ENCODE measurements at places on chromosomes 4 and X.

DNA sequence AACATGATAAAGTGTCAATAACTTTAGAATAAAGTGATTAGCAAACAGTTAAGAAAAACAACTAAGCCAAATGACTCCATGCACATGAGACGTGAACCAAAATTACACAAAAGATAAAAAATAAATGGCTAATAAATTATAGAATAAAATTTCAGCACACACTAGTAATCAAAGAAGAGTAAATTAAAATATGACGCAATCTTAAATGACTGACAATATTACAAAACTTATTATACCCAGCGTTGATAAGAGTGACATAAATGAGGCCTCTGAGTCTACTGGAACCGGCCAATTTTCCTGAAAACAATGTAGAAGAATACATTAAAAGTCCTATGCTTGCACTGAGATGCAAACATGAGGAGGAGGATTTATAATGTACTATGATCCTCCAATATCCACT is 187.4 kb downstream of the DHX15 start:
- no peak for DNase-seq
- no peaks in the 10 kb centered on the region for H3K36me3 ChIP-seq
- H3K4me1 ChIP-seq: no peaks in the 10 kb centered on the region
- H3K27me3 ChIP-seq: peaks cover 1% of the 10 kb centered on the region
- H3K27ac ChIP-seq: no peak overlapping the region
- no peak overlapping the region for H3K4me3 ChIP-seq

DNA sequence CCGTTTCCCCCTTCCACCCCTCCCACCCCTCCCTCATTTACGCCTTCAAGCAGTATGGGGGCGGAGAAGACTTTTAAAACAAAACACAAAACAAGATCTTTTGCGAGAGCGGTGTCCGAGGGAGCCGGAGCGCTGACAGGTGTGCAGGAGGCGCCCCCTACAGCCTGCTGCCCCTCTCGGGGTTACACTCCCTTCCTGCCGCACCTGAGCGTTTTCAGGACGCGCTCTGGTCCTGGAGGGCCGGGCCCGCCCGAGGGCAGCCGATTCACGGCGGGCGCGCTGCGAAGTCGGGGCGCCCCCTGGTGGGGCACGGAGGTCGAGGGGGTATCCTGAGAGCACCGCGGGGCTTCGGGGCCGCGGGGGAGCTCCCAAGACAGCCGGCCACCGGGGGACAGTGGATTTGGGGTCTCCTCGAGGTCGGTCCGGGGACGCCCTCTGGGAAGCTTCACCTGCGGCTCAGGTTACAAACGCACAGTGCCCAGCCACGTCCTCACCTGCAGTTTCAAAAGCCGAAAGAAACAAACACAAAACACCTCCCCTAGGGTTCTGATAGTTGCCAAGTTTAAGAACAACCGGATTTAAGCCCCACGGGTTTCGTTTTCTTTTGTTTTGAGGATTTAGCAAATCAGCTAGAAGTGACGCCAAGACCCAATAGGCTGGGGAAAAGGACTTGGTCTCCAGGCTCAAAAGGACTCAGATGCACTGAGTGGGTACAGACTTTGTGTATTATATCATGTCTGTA is 8.0 kb upstream of the NEUROG2 start:
- H3K27ac ChIP-seq: no peak overlapping the region
- H3K4me3 ChIP-seq: peak overlapping the region; percentile 87
- H3K36me3 ChIP-seq: peaks cover 8% of the 10 kb centered on the region
- H3K4me1 ChIP-seq: peaks cover 43% of the 10 kb centered on the region
- peaks cover 44% of the 10 kb centered on the region for H3K27me3 ChIP-seq

- no peak overlapping the region for H3K4me3 ChIP-seq
- H3K27me3 ChIP-seq: peaks cover 39% of the 10 kb centered on the region
- peaks cover 13% of the 10 kb centered on the region for H3K36me3 ChIP-seq
- H3K27ac ChIP-seq: no peak overlapping the region
- peaks cover 12% of the 10 kb centered on the region for H3K4me1 ChIP-seq
- no peak for DNase-seq
Observed at GRCh38 chr4:3873408-3874027, 107.3 kb downstream of the ADRA2C start.

- H3K27ac ChIP-seq: peak overlapping the region; percentile 56
- no peak overlapping the region for H3K4me3 ChIP-seq
- H3K4me1 ChIP-seq: peaks cover 24% of the 10 kb centered on the region
- H3K36me3 ChIP-seq: no peaks in the 10 kb centered on the region
- peak; percentile 34 for DNase-seq
- peaks cover 2% of the 10 kb centered on the region for H3K27me3 ChIP-seq
Observed at GRCh38 chr4:3070709-3071500, 3.4 kb downstream of the HTT-AS start.

DNA sequence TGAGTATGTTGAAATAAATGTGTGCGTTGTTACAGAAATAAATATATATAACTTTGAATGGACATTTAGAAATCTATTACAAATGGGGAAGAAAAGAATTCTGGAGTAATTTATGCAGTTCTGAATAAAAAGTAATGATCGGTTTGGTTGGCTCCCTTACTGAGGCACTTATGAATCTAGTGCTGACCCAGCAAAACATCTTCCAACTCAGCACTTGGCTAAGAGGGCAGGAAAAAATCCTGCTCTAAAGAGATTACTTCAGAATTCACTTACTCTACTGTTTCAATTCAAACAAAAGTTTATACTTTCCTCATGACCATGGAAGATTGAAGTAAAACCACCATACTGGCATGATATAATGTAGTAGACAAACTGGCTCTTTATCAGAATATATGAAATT is 123.9 kb upstream of the RXFP1 start:
- DNase-seq: no peak
- H3K27me3 ChIP-seq: peaks cover 2% of the 10 kb centered on the region
- no peak overlapping the region for H3K4me3 ChIP-seq

- H3K27me3 ChIP-seq: peaks cover 6% of the 10 kb centered on the region
- peak; percentile 97 for DNase-seq
- peaks cover 87% of the 10 kb centered on the region for H3K4me1 ChIP-seq
- peak overlapping the region; percentile 97 for H3K27ac ChIP-seq
- H3K4me3 ChIP-seq: peak overlapping the region; percentile 73
Observed at GRCh38 chr4:158809611-158810486, 41.0 kb downstream of the FNIP2 start.

GRCh38 chr4:122305853-122306252 is 73.0 kb upstream of the ADAD1 start:
- no peak for DNase-seq
- H3K4me1 ChIP-seq: no peaks in the 10 kb centered on the region
- no peak overlapping the region for H3K4me3 ChIP-seq
- no peaks in the 10 kb centered on the region for H3K36me3 ChIP-seq
- peaks cover 1% of the 10 kb centered on the region for H3K27me3 ChIP-seq
- H3K27ac ChIP-seq: no peak overlapping the region

DNA sequence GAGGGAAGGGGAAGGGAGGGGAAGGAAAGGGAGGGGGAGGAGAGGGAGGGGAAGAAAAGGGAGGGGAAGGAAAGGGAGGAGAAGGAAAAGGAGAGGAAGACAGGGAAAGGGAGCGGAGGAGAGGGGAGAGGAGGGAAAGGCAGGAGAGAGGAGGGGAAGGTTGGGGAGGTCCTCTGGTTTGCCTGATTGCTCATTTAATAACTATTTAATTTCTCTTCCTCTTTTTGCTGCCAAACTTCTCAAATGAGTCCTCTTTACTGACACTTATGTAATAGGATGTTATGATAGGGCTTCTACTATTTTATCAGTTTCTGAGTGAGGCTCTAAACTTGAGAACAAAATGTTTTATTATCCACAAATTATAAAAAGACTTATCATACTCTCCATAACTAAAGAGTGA is 35.4 kb upstream of the PPA2 start:
- no peak overlapping the region for H3K4me3 ChIP-seq
- no peaks in the 10 kb centered on the region for H3K36me3 ChIP-seq
- no peak for DNase-seq

DNA sequence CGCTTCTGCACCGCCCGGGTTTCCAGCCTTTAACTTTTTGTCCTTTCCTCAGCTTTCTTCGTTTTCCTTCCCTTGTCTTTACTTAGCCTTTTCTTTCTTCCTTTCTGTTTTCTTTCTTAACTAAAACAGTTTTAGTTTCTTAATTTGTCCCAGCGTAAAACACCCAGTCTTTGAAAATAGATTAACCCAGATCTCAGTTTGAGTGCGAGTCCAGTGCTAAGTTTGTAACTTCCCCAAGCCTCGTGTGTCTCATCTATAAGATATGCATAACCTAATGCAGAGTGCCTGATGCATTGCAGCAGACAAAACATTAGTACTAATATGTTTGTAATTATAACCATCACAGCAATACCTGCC is 460 bp upstream of the GEMIN8 start:
- H3K27me3 ChIP-seq: no peaks in the 10 kb centered on the region
- H3K4me3 ChIP-seq: peak overlapping the region; percentile 96
- H3K36me3 ChIP-seq: no peaks in the 10 kb centered on the region
- peak; percentile 18 for DNase-seq
- peaks cover 23% of the 10 kb centered on the region for H3K4me1 ChIP-seq

- no peak overlapping the region for H3K4me3 ChIP-seq
- H3K4me1 ChIP-seq: no peaks in the 10 kb centered on the region
Observed at GRCh38 chr4:176451443-176451842, 131.7 kb downstream of the SPCS3 start.

- no peak for DNase-seq
- peaks cover 2% of the 10 kb centered on the region for H3K36me3 ChIP-seq
- no peaks in the 10 kb centered on the region for H3K27me3 ChIP-seq
- H3K4me1 ChIP-seq: peaks cover 7% of the 10 kb centered on the region
- no peak overlapping the region for H3K4me3 ChIP-seq
Observed at GRCh38 chr4:152870606-152871005, 65.5 kb upstream of the FHDC1 start.

DNA sequence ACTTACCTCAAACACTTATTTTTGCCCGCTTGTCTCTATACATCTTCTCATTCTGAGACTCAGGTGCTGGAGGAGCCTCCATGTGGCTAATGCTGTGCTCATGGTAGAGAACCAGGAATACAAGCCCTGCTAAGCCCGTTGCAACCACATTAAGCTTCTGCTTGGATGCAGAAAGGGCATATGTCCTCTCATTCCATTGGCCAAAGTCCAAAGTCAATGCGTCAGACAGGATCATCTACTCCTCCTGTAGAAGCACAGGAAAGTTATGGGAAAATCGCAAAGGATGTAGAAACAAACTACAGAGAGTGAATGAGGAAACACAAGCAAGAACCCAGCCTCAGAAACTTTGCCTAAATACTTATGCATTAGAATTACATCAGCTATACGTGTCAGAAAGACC is 124.5 kb upstream of the AGA start:
- no peaks in the 10 kb centered on the region for H3K27me3 ChIP-seq
- DNase-seq: no peak
- no peaks in the 10 kb centered on the region for H3K36me3 ChIP-seq
- peaks cover 22% of the 10 kb centered on the region for H3K4me1 ChIP-seq
- no peak overlapping the region for H3K4me3 ChIP-seq

DNA sequence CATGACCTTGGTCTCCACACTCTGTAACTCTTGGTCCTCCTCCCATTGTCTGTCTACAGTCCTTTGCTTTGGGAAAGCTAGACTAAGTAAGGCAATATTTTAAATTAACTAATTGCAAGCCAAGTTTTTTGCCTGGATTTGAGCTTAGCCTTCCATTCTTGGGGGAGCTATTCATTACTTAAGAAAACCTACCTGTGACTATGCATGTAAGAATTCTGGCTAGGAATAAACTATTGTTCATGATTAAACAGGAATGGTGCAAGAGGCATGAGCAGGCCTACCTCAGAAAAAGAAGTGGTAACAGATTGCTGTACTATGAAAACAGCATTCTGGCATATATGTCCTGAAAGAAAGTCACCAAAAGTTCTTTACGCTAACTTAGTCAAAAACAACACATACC is 309.4 kb downstream of the MAPK10 start:
- peaks cover 2% of the 10 kb centered on the region for H3K27me3 ChIP-seq
- H3K4me3 ChIP-seq: no peak overlapping the region
- no peak overlapping the region for H3K27ac ChIP-seq
- H3K4me1 ChIP-seq: peaks cover 24% of the 10 kb centered on the region
- no peaks in the 10 kb centered on the region for H3K36me3 ChIP-seq

DNA sequence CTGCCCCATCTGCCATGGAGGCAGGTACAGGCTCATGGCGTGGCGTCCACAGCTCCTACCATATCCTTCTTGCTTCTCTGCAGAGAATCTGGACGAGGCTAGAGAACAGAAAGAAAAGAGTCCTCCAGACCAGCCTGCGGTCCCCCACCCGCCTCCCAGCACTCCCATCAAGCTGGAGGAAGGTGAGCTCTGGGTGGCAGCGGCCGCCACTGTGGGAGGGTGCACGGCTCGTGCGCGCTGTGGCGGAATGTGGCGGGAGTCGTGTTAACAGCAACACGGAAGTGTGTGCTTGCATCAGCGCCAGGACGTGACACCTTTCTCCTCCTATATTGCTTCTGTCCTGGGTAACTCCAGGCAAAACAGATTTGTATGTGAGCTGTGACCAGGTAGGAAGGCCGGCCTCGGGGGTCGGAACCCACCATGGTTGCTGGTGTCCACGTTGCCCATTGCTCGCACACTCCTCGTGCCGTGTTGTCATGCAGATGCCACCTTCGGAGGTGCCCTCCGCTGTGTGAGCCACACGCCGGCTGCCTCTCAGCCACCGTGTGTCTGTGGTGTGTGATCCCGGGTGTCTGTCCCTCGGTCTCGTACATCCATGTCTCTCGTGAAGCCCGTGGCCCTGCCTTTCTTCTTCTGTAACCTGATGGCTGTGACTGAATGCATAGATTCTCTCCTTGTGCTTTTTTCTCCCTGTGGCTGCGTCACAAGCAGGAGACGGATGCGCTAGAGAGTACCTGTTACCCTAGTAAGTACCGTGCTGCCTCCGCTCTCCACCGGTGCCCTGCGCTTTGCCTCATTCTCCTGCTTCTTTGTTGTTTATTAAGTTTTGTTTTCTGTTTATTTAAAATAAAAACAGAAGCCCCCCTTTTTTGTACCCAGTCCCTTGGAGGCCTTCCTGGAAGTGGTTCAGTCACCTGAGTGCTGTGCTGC is 37.0 kb downstream of the NOP14 start:
- H3K4me1 ChIP-seq: peaks cover 13% of the 10 kb centered on the region
- H3K27ac ChIP-seq: no peak overlapping the region
- H3K36me3 ChIP-seq: peaks cover 32% of the 10 kb centered on the region
- H3K4me3 ChIP-seq: no peak overlapping the region

DNA sequence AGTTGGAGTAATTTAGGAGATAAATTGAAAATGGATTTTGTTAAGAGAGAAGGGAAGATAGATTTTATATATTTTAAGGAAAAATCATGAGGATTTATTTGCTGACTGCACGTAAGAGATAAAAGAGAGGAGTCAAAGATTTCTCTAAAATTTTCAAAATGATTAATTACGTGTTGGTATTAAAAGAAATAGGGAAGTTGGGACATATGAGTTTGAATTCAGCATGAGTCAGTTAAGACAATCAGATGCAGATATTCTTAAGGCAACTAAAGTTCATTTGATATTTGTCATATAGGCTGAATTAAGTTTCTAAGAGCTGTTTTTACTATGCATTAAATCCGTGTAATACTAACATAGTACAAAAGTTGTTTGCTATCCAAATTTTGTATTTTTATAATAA is 46.9 kb downstream of the TET2 start:
- H3K4me3 ChIP-seq: no peak overlapping the region
- peaks cover 19% of the 10 kb centered on the region for H3K36me3 ChIP-seq
- no peak for DNase-seq
- peaks cover 79% of the 10 kb centered on the region for H3K4me1 ChIP-seq
- H3K27me3 ChIP-seq: no peaks in the 10 kb centered on the region
- no peak overlapping the region for H3K27ac ChIP-seq
